ENCODE measurements at places on chromosomes 12 and 14.
A peak's percentile ranks its signal among the peaks of the same experiment; 100 is the strongest.

- no peak for DNase-seq
Observed at GRCh38 chr12:73159954-73160353, 887.8 kb downstream of the TRHDE start.

DNA sequence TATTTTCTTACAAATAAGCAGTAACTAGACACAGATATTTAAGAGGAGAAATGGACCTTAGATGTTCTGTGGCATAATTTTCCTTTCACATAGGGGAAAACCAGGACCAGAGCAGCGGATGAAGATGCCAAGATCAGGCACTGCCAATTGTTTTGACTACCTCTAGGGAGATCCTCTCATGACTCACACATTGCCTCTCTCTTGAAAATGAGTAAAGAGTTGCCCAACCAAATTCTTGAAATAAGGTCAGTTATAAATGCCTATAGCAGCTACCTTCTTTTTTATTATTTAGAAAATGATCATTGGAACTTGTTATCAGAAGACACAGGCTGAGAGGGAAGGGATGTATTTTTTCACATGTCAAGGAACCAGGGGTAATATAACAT lies 263.4 kb upstream of the PLEKHG7 start:
- no peak for DNase-seq

DNA sequence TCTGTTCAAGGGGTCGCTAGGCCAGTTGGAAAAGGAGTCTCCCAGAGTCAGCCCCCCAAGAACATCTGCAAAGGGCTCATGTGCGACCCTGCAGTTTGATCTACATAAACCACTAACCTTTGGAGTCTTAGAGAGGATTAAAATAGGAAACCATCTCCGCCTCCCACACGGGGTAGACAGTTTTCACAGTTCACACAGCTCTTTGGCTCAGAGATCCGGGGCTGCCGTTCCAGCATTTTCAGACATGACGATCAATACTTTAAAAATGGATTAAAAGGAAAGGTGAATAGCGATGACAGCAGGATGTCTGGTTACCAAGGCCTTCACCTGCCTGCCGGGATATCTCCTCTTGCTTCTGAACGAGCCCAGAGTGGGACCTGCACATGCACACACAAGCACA lies 59.8 kb upstream of the BCL11B start:
- no peak for DNase-seq

DNA sequence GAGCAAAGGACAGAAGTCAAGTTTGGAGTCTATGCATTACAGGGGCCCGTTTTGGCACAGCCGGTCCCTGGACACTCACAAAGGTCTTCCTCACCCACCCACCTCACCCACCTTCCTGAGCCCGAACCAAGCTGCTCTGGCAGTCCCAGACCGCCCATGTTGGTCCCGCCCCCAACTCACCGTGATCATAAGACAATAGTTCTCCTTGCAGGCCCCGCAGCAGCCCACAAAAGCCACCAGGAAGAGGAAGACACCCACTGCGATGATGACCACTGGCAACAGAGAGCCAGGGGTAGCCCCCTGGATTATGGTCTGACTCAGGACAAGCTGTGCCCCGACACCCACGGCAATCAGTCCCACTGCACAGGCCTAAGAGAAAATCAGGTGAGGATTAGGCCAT lies 1.8 kb downstream of the CD63 start:
- no peak for DNase-seq

GRCh38 chr12:64461634-64462414 lies 9.9 kb downstream of the TBK1 start:
- DNase-seq: no peak

- no peak for DNase-seq
Observed at GRCh38 chr12:95365912-95366311, 108.0 kb upstream of the METAP2 start.

DNA sequence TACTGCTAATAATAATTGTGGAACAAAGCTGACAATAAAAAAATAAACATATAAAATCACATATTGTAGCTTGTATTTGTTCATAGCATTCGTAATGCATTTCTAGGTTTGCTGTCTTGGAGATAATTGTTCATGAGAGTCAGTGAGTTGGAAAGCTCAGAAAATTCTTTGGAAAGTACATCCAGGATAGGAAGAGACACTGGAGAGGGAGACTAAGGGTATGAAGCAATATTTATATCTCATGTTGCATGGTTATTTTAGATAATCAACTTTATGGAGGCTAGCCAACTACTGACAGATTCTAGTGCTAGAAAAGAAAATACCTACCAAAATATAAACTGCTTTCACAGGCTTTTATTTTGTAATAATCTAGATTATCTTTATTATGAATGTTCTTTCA lies 1095.2 kb downstream of the FSCB start:
- no peak for DNase-seq

DNA sequence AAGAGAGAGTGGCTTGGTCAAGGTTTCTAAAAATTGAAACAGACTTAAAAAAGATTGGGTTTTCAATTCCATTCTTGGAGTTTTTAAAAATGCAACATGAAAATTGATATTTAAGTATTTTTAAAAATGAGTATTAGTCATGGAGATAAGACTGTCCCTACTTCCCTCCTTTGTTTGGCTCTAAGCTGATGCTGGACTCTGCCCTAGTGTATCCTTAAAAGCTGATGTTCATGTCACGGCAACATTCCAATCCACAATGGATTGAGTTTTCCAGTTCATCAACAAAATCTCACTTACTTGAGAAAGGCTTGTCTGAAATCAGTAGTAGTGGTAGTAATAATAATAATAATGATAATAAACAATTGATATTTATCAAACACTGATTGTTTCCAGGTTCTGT lies 119.0 kb upstream of the SLC38A2 start:
- no peak for DNase-seq

GRCh38 chr12:76942267-76942666 lies 63.4 kb upstream of the CSRP2 start:
- no peak for DNase-seq

- DNase-seq: no peak
Observed at GRCh38 chr12:104623883-104624282, 167.1 kb downstream of the CHST11 start.

DNA sequence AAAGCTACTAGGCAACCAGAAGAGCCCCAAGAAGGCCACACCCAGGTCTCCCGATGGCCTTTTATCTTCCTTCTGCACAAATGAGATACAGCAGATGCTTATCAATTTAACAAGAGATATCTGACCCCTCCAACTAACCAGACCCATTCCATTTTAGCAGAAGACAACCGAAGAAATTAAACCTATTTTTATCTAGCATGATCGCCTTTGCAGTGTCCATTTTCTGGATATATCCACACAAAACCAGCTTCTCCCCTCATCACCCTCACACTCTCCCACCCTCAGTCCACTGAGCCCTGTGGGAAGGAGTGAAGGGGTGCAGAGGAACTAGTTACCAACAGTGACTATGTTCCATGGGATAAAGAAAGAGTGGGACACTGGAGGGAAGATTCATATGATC lies 20.9 kb upstream of the DHRS4 start:
- no peak for DNase-seq

DNA sequence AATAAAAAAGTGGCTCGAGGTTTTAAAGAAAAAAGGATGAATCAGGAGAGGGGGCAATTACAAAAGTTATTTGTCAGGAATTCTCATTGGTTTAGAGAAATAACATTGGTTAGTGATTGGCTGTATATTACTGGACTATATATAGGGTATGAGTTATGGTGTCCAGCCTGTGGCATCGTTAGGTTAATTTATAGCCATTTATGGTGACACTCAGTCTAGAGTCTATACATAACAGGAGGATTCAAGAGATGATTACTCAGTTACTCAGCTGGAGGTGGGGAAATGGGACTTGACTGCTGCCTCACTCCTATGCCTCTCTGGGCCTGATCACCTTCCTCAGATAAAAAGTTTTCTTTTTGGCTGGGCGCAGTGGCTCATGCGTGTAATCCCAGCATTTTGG lies 25.6 kb upstream of the NFYB start:
- DNase-seq: no peak

DNA sequence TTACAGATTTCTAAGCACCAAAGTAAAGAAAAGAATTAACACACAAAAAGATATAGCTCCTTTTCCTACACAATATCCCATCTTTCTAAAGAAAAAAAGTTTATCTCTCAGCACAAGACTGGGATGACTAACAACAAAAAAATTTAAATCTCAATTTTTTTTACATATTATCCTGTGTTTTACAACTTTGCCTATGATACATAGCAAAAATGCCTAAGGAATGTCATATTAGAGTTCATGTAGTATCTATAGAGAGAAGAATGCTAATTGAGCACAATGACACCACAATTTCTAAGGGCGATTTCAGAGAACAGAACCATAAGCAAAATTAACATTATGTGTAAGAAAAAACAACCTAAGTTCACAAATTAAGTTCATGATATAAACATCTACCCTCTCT lies 16.3 kb downstream of the C2CD5 start:
- no peak for DNase-seq

DNA sequence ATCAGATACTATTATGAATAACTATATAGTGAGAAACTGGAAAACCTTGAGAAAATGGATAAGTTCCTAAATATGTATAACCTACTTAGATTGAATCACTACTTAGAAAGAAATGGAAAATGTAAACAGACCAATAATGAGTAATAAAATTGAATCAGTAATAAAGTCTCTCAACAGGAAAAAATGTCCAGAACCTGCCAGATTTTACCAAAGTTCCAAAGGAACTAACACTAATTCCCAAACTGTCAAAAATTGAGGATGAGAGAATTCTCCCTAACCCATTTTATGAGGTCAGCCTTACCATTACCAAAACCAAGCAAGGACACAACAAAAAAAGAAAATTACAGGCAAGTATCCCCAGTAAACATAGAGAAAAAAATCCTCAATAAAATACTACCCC lies 272.0 kb downstream of the RPAP3 start:
- no peak for DNase-seq

GRCh38 chr12:125193376-125194152 lies 128.3 kb downstream of the AACS start:
- no peak for DNase-seq

DNA sequence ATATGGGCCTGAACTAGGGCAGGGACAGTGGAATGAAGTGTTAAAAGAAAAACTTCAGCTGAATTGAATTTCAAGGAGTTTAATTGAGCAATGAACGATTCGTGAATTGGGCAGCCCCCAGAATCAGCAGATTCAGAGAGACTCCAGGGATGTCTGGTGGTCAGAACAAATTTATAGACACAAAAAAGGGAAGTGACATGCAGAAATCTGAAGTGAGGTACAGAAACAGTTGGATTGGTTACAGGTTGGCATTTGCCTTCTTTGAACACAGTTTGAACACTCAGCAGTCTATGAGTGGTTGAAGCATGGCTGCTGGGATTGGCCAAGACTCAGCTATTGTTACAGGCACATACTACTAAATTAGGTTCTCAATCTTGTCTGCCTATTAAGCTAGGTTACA lies 9.7 kb upstream of the TBPL2 start:
- peak; percentile 25 for DNase-seq

DNA sequence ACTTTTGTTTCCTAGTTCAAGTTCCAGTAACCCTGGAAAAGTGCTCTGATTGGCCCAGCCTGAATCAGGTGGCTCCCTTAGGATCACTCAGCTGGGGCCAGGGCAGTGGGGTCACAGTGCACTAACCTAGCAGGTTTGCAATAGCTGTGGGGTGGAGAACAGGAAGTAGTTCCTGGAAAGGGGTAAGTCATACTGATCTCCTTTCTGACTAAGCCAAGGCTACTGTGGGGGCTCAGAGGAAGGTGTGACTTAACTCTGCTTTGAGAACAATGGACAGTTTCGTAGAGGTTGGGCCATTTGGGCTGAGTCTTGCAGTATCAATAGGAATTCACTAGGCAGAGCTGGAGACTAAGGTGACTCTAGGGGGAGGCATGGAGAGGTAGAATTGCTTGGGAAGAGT lies 89.4 kb downstream of the KIF26A start:
- DNase-seq: no peak

GRCh38 chr12:94070520-94070919 lies 77.9 kb upstream of the PLXNC1 start:
- no peak for DNase-seq

- DNase-seq: no peak
Observed at GRCh38 chr12:2803635-2804392, 8.7 kb upstream of the ITFG2 start.

DNA sequence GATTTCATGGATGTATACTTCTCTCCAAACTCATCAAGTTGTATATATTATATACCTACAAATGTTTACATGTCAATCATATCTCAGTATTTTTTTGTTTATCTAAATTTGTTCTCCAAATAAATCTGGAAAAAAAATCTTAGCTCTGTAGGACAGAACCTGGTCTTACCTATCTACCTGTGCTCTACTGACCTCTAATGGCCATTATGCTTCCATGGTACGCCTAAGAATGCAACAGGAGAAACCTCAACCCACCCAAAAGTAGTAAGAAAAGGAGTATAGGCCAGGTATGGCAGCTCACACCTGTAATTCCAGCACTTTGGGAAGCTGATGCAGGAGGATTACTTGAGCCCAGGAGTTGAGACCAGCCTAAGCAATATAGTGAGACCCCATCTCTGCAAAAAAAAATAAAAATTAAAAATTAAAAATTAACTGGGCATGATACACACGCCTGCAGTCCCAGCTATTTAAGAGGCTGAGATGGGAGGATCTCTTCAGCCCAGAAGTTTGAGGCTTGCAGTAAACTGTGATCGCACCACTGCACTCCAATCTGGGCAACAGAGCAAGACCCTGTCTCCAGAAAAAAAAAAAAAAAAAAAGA lies 8.7 kb downstream of the OR11H4 start:
- no peak for DNase-seq

GRCh38 chr14:24971255-24971654 lies 78.7 kb downstream of the STXBP6 start:
- no peak for DNase-seq

DNA sequence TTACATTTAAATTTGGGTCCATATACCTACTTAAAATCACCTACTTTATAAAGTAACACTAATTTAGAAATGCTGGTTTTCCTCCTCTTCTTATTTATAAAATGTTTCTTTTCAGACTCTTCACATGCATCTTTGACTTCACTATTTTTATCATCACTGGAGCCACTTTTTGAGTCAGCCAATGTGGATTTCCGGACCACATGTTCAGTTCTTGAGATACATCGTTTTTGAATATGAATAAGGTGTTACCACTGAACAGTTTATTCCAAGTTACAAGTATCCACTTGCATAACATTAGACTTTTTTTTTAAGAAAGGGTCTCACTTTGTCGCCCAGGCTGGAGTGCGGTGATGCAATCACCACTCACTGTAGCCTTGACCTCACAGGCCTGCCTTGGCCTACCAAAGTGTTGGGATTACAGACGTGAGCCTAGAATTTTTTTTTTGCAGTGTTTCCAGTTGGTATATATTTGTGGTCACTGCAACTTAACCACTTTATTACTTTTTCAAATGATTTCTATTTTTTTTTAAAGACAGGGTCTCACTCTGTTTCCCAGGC lies 5.7 kb downstream of the FNTB start:
- DNase-seq: no peak

- no peak for DNase-seq
Observed at GRCh38 chr12:97324471-97324870, 138.1 kb upstream of the RMST start.
